NCI-H524 treated with DMSO at 0.1 percent for 48 hours (cell line): ENCODE measurements at places on chromosomes 6 and 20.

DNA sequence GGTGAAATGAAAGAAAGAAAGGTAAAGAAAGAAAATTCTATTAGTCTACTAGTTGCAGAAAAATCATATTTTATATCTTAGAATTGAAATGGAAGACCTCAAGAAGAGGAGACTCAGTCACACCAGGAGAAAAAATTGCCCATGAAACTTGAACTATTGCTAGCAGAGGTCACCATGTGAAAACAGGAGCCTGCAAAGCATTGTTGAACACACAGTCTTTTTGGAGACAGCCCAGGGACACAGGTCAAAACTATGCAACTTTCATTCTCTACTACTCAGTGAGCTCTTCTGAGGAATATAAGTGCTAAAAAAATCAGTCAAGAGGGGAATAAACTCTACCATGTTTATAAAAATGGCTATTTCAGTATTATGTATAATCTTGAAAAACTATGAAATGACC, 89.8 kb upstream of the TENT5A start:
- DNase-seq = no peak

DNA sequence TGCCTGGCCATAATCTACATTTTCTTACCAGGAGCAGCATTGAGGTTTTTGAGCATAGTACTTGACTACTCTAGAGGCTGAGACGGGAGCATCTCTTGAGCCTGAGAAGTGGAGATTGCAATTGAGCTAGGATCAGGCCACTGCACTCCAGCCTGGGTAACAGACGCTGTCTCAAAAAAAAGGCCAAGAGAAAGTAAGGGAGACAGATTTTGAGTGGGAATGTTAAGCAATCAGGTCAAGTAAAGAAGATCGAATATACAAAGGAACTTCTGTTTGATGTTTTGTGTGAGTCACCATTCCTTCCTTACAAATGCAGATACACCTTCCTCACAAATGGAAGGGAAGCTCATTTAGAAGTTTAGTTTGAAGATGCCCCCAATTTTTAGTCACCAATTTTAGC, 4.4 kb downstream of the PNRC1 start:
- no peak for DNase-seq

- no peak for DNase-seq
Measured at GRCh38 chr6:137754366-137754765, 112.7 kb upstream of the TNFAIP3 start.

DNA sequence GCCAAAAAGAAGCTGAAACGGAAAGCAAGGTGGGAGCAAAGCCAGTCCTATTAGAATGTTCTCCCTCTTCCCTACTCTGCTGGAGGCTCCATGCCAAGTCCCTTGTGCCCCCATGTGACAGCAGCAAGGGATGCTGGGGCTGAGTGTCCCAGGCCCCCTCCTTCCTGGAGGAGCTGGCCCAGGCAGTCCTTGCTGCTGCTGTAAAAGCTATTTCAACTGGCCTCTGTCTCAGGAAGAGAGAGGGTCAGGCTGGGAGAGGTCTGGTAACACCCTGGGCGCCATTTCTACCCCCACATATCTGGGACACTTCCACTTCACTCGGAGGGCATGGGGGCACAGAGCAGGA, 25.0 kb downstream of the TTBK1 start:
- no peak for DNase-seq

- DNase-seq = no peak
Measured at GRCh38 chr6:153096031-153096430, 35.1 kb downstream of the RGS17 start.

GRCh38 chr6:41785689-41786450, 1.6 kb upstream of the TOMM6 start:
- no peak for DNase-seq

DNA sequence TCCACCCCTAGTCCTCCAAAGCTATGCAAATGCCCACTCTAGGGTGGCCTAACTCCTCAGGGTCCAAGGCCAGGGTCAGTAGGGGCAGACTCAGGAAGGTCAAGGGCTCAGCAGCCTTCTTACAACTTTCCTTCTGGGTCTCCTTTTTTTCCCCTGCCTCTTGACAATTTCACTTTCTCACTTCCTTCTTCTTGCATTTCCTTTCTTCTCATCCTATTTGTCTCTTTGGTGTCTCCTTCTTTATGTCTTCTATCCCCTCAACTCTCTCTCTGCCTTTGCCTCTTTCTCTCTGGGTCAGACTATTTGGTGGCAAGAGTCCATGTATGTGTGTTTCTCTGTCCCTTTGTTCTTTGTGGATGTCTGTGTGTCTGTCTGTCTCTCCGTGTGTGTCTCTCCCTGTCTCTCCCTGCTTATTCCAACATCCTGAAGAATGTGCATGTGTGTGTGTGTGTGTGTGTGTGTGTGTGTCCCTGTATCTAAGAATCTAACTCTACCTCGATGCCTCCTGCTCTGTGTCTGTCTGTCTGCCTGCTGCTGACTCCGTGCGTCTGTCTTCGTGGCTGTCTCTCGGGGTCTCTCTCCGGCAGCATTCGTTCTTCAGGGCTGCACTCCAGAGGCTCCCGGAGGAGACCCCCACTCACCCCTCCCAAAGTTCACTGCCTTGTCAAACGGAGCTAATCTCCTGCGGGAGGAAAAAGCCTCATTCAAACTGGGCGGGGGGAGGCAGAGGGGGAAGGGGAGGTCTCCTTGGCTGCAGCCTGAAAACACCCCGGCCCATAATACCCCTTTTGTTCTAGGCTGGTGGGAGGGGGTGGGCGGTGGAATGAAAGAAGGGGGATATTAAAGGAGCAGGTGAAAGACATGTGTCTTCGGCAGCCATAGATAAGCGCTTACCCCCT, 51.7 kb upstream of the FOXP4 start:
- DNase-seq = no peak

GRCh38 chr6:138944412-138944811, 43.6 kb downstream of the REPS1 start:
- no peak for DNase-seq

- no peak for DNase-seq
Measured at GRCh38 chr6:107062691-107063090, 34.7 kb downstream of the MTRES1 start.
